Activated CD4-positive, alpha-beta T cell treated with anti-CD3 and anti-CD28 coated beads, Interleukin-10, Interleukin-2, amounts not matched to agents 100 ng/mL and 50 ng/mL, durations not matched to agents 16 hours and 8 hours (primary cell): ENCODE measurements at places on chromosomes 7 and 10.

GRCh38 chr7:115701141-115701540, 329.4 kb downstream of the TFEC start:
- no peak for DNase-seq

- no peak for DNase-seq
Measured at GRCh38 chr10:110036640-110037039, 28.9 kb downstream of the ADD3 start.

GRCh38 chr10:79202188-79203013, 133.6 kb downstream of the ZMIZ1 start:
- DNase-seq = peak; percentile 49

- no peak for DNase-seq
Measured at GRCh38 chr7:158083526-158084310, 503.9 kb downstream of the PTPRN2 start.

- no peak for DNase-seq
Measured at GRCh38 chr10:84743483-84743882, 415.1 kb downstream of the CCSER2 start.

DNA sequence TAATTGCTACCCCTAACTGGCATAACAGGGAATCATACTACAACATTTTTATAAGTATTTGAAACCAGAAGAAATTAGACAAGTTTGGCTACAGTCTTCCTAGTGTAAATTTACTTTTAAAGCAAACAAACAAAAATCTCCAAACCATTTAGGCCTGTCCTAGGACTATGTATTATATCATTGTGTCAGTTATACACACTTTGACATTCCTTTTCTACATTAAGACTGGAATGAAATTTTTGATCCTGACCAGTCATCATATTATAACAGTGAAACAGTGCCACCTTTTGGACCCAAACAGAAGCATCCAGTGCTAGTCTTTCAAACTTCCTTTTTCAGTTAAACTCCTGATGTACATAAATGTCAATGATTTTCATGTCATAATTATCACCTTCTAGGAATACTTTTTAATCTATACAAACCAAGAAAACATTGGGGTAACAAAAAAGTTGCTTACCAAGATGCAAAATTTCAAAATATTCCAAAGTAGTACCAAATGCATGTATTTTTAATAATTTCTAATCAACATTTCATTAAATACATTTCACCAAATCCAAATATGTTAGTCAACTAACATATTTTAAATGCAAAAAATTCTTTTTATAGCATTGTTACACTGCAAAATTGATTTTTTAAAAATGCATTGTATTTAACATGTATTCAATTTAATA, 75.7 kb downstream of the IMMP2L start:
- peak; percentile 41 for DNase-seq

- no peak for DNase-seq
Measured at GRCh38 chr7:47609803-47610452, 28.0 kb upstream of the TNS3 start.

DNA sequence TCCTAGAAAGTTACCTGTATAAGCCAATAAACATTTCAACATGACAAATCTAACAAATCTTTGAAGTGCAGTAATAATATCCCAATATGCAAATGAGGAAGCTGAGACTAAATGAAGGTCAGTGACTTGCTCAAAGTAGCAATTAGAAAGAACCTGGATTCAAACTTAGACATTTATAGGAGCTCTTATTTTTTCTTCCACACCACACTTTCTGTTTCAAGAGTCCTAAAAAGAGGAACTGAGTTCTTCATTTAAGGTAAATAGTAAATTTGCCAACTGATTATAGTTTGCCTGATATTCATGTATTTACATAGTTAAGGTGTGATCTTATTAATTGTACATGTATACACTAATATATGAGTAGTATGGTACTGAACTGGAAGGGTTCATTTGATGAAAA, 44.0 kb downstream of the KLHDC10 start:
- DNase-seq = no peak

- no peak for DNase-seq
Measured at GRCh38 chr7:30468041-30468440, 10.5 kb downstream of the NOD1 start.

- no peak for DNase-seq
Measured at GRCh38 chr10:34641913-34642558, 173.1 kb downstream of the PARD3 start.
